ENCODE measurements at places on chromosomes 3 and 15.

DNA sequence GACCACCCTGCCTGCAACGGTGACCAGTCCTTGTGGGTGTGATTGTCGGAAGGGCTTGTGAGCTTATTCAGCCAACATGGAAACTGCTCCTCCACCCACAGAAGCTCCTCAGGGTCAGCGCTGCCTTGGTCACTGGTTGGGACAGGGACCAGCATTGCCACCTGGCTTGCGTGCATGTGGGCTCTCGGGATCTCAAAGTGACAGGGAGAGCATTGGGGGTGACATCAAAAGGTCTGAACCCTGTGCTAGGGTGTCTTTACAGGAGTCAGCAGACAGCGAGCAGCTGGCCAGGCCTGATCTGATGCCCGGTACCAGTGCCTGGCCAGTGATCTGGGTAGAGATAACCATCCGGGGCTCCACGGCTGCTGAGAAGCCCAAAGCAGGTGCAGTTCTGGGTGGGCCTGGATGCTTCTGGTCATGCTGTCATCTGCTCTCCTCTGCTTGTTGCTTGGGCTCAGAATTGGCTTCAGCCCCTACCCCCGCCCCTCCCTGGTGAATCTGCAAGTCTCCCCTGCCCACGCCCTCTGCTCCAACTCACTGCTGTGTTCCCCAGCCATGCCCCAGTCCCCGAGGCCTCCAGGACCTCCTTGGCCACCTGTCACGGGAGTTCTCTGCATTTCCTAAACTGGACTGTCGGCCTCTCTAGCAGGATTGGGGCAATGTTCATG is 134.8 kb downstream of the NSMCE3 start:
- no peak for DNase-seq

DNA sequence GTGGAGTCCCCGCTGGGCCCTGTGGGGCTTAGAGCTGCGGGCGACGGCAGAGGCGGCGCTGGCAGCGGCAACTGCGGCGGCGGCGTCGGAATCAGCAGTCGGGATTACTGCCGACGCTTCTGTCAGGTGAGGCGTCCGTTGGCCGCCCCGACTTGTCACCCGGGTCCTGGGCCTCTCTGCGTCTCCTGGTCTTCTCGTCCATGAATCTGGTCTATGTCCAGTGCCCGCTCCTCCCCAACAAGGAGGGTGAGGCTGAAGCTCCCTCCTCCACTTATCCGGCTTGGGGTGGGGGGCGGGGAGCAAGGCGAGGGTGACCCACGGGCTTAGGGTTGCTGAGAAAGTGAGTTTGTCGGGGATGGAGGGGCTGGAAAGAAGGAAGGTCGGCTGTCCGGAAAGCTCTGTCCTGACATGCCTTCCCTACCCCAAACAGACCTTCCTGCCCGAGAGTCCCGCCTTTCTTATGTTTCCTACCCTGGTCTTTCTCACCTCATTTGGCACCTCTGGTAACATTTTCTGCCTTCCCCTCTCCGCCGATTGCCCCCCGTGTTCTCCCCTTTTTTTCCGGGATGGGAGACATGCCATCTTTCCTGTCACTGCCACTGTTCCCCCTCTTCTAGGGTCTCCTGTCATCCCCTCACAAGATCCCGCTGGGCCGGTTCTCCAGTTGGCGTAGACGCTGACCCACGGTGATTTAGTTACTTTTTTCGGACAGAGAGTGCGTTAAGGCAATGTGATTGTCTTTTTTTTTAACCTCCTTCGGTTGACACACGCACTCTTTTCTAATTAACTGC is 520 bp downstream of the ZNF654 start:
- DNase-seq, result no peak

- DNase-seq, result no peak
Measured at GRCh38 chr3:123444023-123444422, 4.9 kb downstream of the ADCY5 start.

- no peak for DNase-seq
Measured at GRCh38 chr15:44193651-44194322, 1.3 kb downstream of the FRMD5 start.

DNA sequence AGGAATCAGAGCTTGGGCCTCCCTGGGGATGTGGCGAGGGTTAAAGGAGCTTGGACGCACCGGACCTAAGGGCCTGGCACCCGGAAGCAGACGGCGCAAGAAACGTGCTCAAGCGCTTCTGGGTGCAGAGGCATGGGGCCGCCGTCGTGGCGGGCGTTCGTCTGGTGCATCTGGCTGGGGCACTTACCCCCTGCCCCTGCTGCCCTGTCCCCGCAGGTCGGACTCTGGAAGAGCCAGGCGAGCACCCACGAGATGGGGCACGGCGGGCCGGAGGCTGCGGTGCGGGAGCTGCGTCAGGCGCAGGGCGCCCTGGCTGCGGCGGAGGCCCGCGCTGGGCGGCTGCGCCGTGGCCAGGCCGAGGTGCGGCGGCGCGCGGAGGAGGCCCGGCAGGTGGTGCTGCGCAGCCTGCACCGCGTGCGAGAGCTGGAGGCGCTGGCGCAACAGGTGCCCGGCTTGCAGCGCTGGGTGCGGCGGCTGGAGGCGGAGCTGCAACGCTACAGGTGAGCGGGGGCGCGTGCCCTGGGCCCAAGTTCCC is 2.5 kb downstream of the EFCC1 start:
- peak; percentile 71 for DNase-seq

DNA sequence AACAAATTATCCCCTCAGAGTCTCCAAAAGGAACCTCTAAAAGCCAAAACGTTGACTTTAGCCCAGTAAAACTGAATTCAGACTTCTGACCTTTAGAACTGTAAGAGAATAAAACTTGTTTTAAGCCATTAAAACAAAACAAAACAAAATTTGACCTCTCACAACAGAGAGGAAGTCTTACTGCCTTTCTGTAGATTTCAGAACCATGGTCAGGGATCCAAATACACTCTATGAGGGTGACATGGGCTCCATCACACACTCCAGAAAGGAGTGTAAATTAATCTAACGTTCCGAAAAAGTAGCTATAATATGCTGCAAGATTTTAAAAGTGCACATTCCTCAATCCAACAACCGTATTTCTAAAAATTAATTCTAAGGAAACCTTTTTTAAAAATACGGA is 19.2 kb upstream of the RPL14 start:
- no peak for DNase-seq

DNA sequence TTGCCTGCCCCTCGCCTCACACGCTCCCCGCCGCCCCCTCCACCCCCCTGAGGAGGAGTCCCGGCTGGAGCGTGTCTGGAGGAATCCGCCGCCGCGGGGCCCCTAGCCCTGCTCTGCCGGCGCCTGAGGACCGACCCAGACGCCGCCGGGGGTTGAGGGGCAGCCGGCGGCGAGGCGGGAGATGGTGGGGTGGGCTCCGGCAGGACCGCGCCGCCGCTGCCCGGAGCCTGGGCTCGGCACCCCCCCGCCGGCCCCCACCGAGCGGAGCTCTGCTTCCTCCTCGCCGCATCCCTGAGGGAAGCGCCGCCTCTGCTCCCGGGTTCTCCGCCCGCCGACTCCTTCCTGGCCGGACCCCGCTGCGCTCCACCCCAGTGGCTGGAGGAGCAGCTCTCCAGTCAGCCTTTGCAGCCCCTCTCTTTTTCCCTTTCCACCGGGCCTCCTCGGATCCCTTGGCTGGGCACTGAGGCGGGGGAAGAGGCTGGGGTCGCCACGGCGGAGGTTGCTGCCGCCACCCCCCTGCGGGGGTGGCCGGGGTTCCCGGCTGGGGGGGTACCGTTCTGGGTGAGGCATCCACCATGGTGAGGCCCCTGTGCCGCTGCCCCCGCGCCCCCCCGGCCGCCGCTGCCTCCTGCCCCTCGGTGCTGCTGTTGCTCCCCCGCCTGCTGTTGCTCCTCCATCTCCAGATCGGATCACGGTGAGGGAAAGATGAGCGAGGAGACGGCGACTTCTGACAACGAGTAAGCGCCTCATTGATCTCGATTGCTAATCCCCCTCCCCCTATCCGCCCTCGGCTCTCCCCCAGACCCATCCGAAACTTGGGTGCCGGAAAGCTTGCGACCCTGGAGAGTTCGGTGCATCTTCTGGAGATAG is at the start of gene SPRED1:
SPRED1 (plus strand) TSS at position 356 of the 870 bp plus-strand sequence; CDS start at position 706, 350 bp downstream.
- DNase-seq, result no peak

DNA sequence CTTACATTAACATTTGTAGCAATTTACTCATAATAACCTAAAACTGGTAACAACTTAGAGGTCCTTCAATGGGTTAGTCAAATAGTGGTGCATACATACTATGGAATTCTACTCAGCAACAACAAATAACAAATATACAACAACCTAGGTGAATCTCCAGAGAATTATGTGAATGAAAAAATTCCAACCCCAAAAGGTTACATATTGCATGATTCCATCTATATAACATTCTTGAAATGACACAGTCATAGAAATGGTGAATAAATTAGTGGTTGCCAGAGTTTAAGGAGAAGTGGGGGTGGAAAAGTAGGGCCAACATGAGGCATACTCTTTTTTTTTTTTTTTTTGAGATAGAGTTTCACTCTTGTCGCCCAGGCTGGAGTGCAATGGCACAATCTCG is 12.7 kb upstream of the SNTN start:
- DNase-seq, result no peak

- DNase-seq, result no peak
Measured at GRCh38 chr15:90684281-90684680, 32.9 kb upstream of the BLM start.

GRCh38 chr3:188400494-188401243 is 246.7 kb downstream of the LPP start:
- no peak for DNase-seq

DNA sequence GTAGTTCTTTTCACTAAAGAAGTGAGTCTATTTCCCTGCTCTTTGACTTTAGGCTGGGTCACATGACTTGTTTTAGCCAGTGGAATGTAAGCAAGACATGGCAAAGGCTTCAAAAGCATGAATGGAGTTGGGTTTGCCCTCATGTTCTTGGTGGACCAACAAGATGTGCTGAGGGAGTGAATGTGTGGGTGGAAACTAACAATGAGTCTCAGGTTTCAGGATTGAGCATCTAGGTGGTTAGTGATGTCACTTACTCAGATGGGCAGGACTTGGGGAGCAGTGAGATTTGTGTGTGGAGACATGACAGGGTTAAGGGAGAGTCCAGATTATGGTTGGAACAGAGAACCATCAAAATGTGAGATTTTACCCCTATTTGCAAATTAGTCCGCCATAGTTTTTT is 181.4 kb upstream of the UBE2E1 start:
- DNase-seq, result no peak

GRCh38 chr3:28279770-28280169 is 38.4 kb downstream of the CMC1 start:
- no peak for DNase-seq

DNA sequence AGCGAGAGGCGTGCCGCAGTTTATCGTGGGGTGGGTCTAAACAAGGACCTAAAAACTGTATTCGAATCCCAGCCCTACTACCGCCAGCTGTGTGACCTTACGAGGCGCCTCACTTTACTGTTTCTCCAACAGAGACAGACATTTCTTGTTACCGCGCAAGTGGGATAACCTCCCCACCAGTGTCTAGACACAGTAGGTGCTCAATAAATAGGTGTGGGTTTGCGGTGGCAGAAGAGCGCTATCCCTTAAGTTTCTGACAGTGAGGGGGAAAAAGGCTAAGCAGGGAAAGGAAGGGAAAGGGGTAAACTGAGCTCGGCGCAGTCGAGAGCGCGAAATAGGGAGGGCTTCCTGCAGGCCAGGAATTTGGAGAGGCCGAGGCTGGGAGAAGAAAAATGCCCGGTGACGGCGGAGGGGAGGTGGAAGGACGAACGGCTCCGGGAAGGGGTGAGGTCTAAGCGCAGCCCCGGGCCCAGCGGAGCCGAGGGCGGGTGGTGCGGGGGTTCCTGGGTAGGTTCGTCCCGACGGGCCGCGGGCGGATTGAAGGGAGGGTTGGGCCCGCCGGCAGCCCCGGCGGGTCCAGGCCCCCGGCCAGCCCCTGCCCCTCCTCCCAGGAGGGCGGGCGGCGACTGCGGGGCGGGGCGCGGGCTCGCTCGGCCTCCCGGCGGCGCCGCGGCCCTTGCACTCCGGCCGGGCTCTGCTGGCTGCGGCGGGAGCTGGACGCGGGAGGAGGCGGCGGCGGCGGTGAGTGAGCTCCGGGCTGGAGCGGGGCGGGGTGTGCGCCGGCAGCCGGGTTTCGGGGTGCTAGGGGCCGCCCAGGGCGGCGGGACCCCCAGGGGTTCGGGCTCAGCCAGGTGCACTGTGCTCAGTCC is at the start of gene CGNL1:
CGNL1 (plus strand) TSS at position 679 of the 869 bp plus-strand sequence. CDS start 61,495 bp downstream, outside the sequence.
- no peak for DNase-seq

GRCh38 chr3:128416578-128417211 is 50.0 kb downstream of the DNAJB8 start:
- no peak for DNase-seq

GRCh38 chr3:104594491-104594890 is 772.2 kb upstream of the ALCAM start:
- no peak for DNase-seq

GRCh38 chr3:50302095-50303012 is 1.0 kb downstream of the HYAL1 start:
- DNase-seq, result no peak

DNA sequence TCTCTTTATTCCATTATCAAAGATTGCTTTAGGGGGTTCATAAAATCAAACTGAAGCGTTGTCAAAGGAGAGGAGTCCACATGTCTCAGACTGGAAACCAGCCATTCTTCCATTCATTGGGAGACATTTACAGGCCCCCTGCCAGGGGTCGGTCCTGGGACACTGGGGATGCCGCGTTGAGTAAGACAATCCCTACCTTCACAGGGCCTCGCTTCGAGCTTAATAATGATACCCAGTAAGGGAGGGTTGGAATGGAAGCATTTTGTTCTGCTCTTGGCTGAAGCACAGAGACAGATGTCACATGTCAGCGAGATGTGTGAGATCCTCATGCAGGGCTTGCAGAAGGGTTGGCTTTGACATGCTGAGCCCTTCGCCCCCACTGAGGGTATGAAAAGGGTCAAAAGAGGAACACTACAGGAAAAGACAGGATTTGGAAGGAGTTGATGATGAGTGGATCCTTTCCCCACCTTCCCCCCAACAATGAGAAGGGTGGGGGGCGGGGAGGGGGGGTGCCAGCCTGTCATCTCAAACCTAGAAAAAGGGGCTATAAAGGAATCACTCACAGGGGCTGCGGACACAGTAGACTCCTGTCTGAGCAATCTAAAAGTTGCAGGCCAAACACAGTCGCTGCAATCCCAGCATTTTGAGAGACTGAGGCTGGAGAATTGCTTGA is 25.6 kb upstream of the ARL8B start:
- no peak for DNase-seq

GRCh38 chr3:175902226-175902625 is 1043.1 kb downstream of the NAALADL2 start:
- no peak for DNase-seq

DNA sequence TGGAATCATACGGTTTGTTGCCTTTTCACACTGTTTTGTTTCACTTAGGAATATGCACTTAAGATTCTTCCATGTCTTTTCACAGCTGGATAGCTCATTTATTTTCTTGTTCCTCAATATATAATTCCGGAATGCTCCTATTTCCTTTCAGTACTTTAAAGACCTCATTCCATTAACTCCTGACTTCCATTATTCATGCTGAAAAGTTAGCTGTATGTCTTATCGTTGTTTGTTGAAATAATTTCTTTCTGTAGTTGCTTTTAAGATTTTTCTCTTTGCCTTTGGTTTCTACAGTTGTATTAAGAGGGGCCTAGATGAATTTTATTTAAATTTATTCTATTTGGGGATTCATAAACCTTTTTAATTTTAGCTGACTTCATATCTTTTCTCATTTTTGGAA is 122.2 kb downstream of the ANXA2 start:
- no peak for DNase-seq

Measured in NCI-H1436 (cell line).